ENCODE measurements at places on chromosomes 13 and 19. TPM values are rescaled to one million over a fixed set of nuclear protein-coding genes. Genes with fewer than 3 reads are reported as not detected.

CBARP gene
- total RNA-seq: 1.7 TPM

GPR12 gene
- not detected for total RNA-seq

HDGFL2 gene
- 38.6 TPM for total RNA-seq

CASP14 gene
- total RNA-seq: not detected

OR4F17 gene
- not detected for total RNA-seq

MEX3D gene
- total RNA-seq: 42.0 TPM

HSPB6 gene
- total RNA-seq: 36.4 TPM

ZNF681 gene
- 0.96 TPM for total RNA-seq

KIR2DL3 gene
- total RNA-seq: not detected

TRIM28 gene
- 171 TPM for total RNA-seq

AKAP11 gene
- 28.8 TPM for total RNA-seq

Data from regular cardiac myocyte (primary cell).